ENCODE measurements at places on chromosomes 6 and 20. TPM values are rescaled to one million over a fixed set of nuclear protein-coding genes. Genes with fewer than 3 reads are reported as not detected.
A peak's percentile ranks its signal among the peaks of the same experiment; 100 is the strongest.

VIP gene
- not detected for total RNA-seq

CYP24A1 gene
- total RNA-seq: 0.81 TPM

DNA sequence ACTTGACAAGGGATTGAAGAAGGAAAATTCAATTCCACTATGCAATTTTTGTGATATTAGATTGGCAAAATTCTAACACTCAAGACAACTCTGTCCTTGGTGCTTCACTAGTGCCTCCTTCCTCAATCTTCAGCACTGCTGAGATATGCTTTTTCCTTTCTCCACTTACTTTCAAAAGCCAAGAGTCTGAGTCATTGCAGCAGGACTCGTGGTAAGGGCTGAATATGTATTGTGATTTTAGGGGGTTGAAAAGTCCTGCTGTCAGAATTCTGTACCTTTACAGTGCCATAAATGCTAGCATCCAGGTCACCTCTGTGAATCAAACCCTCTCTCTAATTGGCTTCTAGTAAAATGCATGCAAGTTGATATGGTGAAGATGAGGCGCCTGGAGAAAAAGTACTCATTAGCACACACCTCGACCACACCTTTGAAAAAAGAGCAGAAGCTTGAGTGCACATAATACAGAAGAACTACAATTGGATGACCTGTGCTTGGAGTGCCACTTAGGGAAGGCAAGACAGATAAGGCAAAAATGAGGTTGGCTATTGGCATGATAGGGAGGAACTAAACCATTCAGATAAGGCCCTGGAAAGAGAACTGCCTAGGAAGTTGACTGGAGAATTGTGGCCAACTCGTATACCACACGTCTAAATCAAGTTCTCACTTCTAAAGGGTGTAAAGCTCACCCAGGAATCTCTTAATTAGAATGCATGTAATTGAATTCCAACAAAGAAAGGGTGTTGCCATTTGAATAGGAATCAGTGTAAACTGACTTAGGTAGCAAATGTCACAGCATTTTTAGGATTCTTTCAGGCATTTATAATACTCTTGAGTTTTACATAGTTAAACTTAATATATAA is 43.6 kb upstream of the FAM83B start:
- DNase-seq: peak; percentile 57

GRCh38 chr20:54323227-54323734 is 115.4 kb downstream of the PFDN4 start:
- DNase-seq: no peak

- no peak for DNase-seq
Observed at GRCh38 chr6:46490425-46491200, 636 bp downstream of the RCAN2 start.

- no peak for DNase-seq
Observed at GRCh38 chr20:44705364-44706094, 9.6 kb upstream of the CCN5 start.

Measured in PC-3 (cell line).